ENCODE measurements at places on chromosomes 3 and 15. TPM values are rescaled to one million over a fixed set of nuclear protein-coding genes. Genes with fewer than 3 reads are reported as not detected.

Gene CLDN1
- 0.97 TPM for total RNA-seq

Gene ONECUT1
- total RNA-seq: 0.49 TPM

Gene HEMK1
- 15.7 TPM for total RNA-seq

Gene SLC22A14
- total RNA-seq: 0.27 TPM

Gene CPB1
- total RNA-seq: not detected

Gene SLC51B
- total RNA-seq: not detected

Gene ISL2
- total RNA-seq: 0.49 TPM

Gene XCR1
- total RNA-seq: 0.31 TPM

Gene LRRC49
- 65.1 TPM for total RNA-seq

Gene C3orf33
- 3.7 TPM for total RNA-seq

Gene NDUFAF3
- 69.8 TPM for total RNA-seq

Gene SQOR
- 8.3 TPM for total RNA-seq

Gene NAALADL2
- total RNA-seq: 2.2 TPM

Gene LDHAL6B
- total RNA-seq: 1.0 TPM

Gene ITIH3
- total RNA-seq: 3.6 TPM
